ENCODE measurements at places on chromosomes 12 and 14. TPM values are rescaled to one million over a fixed set of nuclear protein-coding genes. Genes with fewer than 3 reads are reported as not detected.
A peak's percentile ranks its signal among the peaks of the same experiment; 100 is the strongest.

The SCNN1A gene
- total RNA-seq = 52.2 TPM

GRCh38 chr14:65070471-65070976 lies 31.8 kb downstream of the MAX start:
- DNase-seq = no peak

- peak; percentile 39 for DNase-seq
Observed at GRCh38 chr14:92973261-92973797, 50.4 kb downstream of the CHGA start.

GRCh38 chr12:84166812-84167211 lies 745.8 kb downstream of the SLC6A15 start:
- DNase-seq = no peak

The FSCB gene
- total RNA-seq = not detected

The PRH1 gene
- 4.3 TPM for total RNA-seq

DNA sequence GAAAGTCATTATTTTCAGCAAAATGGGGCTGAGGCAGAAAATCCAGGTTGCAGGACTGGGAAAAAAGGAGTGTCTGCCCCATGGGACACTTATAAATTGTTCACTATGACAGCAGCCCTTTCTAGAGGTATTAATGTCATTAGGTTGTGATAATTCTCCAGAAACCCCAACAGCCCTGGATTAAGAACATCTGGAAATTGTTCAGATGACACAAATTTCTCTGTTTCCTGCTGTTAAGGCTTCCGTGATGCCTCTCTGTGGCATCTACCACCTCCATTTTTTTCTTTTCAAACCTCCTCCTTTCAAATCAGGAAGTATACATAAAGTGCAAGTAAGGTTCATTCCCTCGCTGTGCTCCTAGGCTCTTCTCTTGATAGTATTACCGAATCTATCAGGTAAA lies 25.6 kb downstream of the EGLN3 start:
- no peak for DNase-seq

The MYL2 gene
- not detected for total RNA-seq

GRCh38 chr14:30223966-30224365 lies 296.3 kb upstream of the PRKD1 start:
- DNase-seq = no peak

The SLCO1B1 gene
- total RNA-seq = not detected

The DPPA3 gene
- not detected for total RNA-seq

The YAF2 gene
- 9.3 TPM for total RNA-seq

DNA sequence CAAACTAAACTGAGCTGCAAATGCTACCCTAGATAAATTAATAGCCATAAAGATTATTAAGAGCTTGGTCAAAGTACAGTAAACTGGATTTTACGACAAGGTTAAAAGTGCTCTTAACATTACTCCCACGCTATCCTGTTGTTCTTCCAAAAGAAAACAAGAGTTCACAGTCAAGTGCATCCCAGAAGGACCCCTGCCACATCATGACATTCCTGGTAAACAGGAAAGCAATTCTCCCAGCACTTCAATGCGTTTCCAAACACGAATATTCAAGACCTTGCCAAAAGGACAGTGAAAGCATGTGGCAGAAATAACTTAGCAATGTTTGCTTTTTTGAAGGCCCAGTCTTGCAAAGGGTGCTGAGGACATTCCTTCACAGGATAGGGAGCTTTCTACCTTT lies 11.2 kb downstream of the SPRING1 start:
- DNase-seq = no peak

DNA sequence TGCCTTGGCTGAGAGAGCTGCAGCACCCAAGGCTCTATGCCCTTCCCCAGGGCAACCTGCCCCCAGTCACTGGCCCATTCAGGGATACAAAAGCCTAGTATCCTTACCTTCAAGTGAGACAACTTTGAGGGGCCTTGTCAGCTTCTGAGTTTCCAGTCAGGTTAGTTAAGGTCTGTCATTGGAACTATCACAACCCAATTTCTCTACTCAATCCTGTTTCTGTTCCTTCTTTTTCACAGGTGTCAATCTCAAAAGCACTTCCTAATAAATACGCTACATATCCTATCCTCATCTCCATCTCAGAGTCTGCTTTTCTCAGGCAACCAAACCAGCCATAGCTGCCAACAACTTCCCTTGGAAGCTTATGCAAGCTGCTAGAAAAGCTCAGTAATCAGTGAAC lies 4.9 kb upstream of the PTGDR start:
- DNase-seq = no peak

- no peak for DNase-seq
Observed at GRCh38 chr12:87382959-87383566, 646.1 kb downstream of the C12orf50 start.

The CBLN3 gene
- 1.3 TPM for total RNA-seq

- no peak for DNase-seq
Observed at GRCh38 chr12:53972152-53972702, 699 bp upstream of the HOXC11 start.

The FBLN5 gene
- total RNA-seq = 2.2 TPM

- no peak for DNase-seq
Observed at GRCh38 chr12:85955127-85955526, 81.0 kb downstream of the NTS start.

DNA sequence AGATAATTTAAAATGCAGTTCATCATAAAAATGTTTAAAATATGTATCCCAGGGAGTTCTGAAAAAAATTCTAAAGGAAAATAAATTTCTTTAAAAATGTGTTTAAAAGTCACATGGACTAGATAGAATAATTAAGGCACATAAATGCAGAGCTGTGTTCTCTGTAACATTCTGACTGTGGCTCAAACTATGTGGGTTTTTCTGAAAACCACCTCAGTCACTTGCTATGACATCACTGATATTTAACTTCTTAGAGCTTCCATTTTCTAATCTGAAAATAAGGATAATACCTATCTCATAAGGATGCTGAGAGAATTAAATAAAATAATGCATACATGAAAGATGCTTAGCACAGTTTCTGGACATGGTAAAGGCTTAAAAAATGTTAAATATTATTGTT lies 107.3 kb downstream of the SLC41A2 start:
- DNase-seq = no peak

DNA sequence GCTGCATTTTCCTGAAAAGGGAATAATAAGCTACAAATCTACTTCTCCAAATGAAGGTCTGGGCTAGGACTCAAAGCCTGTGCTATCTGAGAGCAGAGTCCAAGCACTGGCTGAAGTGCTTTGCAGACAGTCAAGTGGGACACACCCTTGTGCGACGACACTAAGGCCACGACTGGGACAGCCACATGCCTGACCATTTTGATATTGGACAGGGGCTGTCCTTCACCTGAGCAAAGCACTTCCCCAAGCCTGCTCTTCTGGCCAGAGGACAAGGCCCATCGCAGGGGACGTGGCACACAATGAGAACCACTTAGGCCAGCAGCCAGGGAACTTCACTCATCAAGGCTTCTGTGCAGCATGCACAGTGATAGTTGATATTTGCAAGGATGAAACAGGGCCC lies 71.4 kb downstream of the RBM19 start:
- DNase-seq = no peak
